ENCODE measurements at places on chromosomes 5 and 9. TPM values are rescaled to one million over a fixed set of nuclear protein-coding genes. Genes with fewer than 3 reads are reported as not detected.
A peak's percentile ranks its signal among the peaks of the same experiment; 100 is the strongest.

Gene TGFBI
- 146 TPM for total RNA-seq

Gene PCDHA1
- total RNA-seq: not detected

Gene BNC2
- total RNA-seq: 18.1 TPM

DNA sequence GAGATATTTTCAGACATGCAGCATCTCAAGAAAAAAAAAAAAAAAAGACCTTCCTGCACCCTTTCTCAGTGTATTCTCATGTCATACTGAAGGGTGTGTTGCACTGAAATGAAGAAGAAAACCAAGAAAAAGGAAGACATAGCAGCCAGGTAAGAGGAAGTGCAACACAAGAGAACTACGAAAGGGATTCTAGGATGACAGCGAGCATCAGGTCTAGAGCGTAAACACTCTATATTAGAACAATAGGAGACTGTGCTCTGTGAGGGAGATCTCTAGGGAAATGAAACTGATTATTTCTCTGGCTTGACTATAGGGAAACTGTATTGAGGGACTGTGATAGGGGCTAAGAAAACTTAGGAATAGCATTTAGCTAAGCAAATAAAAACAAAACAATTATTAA lies 30.0 kb downstream of the BTF3 start:
- H3K4me3 ChIP-seq: no peak overlapping the region
- H3K4me1 ChIP-seq: peaks cover 9% of the 10 kb centered on the region
- no peaks in the 10 kb centered on the region for H3K27me3 ChIP-seq
- no peaks in the 10 kb centered on the region for H3K36me3 ChIP-seq
- DNase-seq: no peak

- no peak overlapping the region for H3K27ac ChIP-seq
- H3K4me1 ChIP-seq: no peaks in the 10 kb centered on the region
- DNase-seq: peak; percentile 54
- H3K4me3 ChIP-seq: no peak overlapping the region
- no peaks in the 10 kb centered on the region for H3K27me3 ChIP-seq
Measured at GRCh38 chr9:37747271-37747753, 6.3 kb upstream of the TRMT10B start.

- peaks cover under 1% of the 10 kb centered on the region for H3K4me1 ChIP-seq
- no peak for DNase-seq
- no peak overlapping the region for H3K27ac ChIP-seq
- no peak overlapping the region for H3K4me3 ChIP-seq
- no peaks in the 10 kb centered on the region for H3K36me3 ChIP-seq
Measured at GRCh38 chr5:181211208-181211607, 6.2 kb upstream of the TRIM7 start.

- H3K36me3 ChIP-seq: no peaks in the 10 kb centered on the region
- peak overlapping the region; percentile 35 for H3K4me3 ChIP-seq
- peak overlapping the region; percentile 97 for H3K27ac ChIP-seq
Measured at GRCh38 chr5:124746916-124747790, 714 bp upstream of the ZNF608 start.

DNA sequence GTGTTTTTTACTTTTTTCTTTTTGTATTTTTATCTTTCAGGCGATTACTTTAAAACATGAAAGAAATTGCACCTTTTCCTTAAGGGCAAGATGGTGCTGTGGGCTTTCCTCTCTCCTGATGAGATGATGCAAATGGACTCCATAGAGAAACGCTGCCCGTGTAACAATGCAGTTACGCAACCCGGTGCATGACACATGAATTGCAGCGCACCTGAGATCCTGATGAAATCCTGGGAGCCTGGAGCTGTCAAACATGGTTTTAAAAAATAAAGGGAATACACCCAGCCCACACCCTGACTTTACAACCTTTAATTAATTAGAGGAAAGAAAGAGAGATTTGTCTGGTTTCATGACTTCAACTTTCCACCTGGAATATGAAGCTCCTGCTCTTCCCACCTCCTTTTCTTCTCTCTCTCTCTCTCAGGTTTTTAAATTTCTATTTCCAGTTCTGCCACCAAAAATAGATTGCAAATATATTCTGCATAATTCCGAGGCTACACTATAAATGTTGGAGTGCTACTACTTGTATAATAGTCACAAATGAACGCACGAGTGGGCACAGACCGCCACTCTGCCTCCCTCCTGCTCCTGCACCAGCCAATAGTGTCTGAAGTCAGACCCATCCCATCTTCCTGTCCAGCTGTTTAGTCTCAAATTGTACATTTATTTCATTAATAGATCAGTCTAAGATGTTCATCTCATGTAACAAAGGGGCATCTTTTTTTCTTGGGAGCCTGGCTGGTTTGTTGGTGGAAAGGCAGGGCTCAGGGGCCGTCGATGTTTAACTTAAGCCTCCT lies 179.1 kb downstream of the AUH start:
- H3K4me3 ChIP-seq: no peak overlapping the region
- H3K27ac ChIP-seq: no peak overlapping the region
- DNase-seq: no peak
- H3K4me1 ChIP-seq: peaks cover 7% of the 10 kb centered on the region

DNA sequence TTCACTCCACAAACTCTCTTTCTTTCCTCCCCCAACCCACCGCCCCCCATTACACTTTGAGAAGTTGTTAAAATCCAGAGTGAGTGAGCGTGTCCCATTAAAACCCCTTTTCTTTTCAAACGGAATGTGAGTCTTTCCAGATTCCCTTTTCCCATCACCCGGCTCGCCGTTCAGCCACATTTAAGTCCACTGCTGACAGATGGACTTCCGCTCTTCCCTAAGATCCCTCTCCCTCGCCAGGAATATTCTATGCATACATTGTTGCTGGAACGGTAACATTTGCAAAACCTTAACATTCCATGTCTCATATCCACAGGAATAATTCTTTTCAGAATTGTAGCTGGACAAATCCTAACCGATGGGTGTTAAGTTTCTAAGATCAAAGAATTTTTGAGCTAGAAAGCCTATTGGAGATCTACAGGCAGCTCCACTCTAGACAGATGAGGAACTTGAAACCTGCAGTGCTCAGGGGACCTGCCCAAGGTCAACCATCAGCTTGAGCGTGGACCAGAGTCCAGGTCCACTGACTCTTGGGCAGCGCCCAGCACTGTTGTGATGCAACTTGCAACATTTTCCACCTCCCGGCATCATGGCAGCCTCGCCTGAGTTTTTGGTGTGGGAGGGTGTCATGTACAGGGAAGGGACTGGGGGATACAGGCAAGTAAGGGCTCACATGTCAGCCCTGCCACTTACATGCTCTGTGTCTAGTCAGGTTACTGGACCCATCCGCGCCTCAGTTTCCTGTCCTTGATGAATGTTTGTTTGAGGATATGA lies 500.1 kb downstream of the CCDC171 start:
- H3K4me1 ChIP-seq: no peaks in the 10 kb centered on the region
- no peaks in the 10 kb centered on the region for H3K36me3 ChIP-seq
- DNase-seq: no peak
- no peak overlapping the region for H3K27ac ChIP-seq
- H3K4me3 ChIP-seq: no peak overlapping the region

DNA sequence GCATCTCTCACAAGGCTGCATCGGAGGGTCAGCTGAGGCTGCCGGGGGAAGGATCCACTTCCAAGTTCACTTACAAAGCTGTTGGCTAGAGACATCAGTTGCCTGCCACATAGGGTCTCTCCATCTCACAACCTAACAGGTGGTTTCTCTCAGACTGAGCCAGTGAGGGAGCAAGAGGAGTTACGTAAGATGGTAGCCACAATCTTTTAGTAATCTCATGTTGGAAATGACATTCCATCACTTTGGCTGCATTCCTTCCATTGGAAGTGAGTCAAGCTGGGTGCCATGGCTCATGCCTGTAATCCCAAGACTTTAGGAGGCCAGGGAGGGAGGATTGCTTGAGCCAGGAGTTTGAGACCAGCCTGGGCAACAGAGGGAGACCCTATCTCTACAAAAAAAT lies 7.4 kb upstream of the GRK6 start:
- DNase-seq: peak; percentile 71
- no peaks in the 10 kb centered on the region for H3K27me3 ChIP-seq
- no peak overlapping the region for H3K4me3 ChIP-seq
- no peak overlapping the region for H3K27ac ChIP-seq
- no peaks in the 10 kb centered on the region for H3K4me1 ChIP-seq

GRCh38 chr9:94993160-94993820 lies 266.8 kb downstream of the AOPEP start:
- H3K36me3 ChIP-seq: peaks cover 4% of the 10 kb centered on the region
- H3K4me3 ChIP-seq: no peak overlapping the region
- no peak for DNase-seq
- no peaks in the 10 kb centered on the region for H3K4me1 ChIP-seq
- H3K27me3 ChIP-seq: no peaks in the 10 kb centered on the region

All from lung (tissue), 17 donors.